Dorsolateral prefrontal cortex (tissue), 122 donors: ENCODE measurements at places on chromosomes 1 and 21.

DNA sequence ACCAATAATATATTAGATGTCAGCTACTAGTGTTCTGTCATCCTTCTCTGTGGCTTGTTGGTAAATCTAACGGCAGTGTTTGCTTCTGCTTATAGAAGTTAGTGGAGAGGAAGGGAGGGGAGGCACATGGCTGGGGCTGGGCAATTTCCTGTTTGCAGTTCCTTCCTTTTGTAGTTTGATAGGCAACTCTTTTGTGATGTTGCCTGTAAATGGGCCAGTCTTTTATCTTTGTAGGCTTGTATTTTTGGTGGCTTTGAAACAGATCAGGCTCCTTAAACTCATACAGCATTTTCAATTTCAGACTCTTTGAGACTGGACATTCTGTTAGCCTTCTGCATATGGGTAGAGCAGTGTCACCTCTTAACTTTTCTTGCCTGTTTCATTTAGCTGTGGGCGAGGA lies 48.1 kb downstream of the CDC14A start:
- DNase-seq: no peak

DNA sequence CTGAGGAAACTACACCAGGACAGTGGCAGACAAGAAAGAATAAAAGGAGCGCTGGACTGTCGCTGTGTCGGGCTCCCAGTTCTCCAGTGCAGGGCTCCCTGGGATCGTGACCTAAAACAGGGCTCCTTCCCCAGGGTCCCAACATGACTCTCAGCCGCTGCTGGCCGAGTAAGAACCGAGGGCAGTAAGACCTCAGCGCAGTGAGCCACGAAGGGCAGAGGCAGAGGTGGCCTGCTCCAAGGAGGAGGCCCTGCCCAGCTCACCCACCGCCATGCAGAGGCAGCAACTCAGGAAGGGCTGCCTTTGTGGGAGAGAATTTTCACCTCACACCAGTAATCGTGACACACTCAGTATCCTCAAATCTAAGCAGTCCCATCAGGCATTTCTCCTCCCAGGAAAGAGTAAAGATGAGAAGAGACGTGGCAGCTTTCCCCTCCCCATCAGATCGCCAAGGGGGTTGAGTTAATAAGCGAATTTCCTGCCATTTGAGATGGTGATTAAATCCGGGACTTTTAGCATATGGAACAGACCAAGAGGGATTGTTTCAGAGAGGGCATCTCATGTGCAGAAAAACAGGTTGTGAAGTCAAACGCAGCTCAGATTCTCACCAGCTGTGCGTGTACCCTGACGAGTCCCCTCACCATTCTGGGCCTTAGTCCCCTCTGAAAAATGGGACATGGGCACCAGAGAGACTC lies 19.8 kb upstream of the ARTN start:
- DNase-seq: no peak

DNA sequence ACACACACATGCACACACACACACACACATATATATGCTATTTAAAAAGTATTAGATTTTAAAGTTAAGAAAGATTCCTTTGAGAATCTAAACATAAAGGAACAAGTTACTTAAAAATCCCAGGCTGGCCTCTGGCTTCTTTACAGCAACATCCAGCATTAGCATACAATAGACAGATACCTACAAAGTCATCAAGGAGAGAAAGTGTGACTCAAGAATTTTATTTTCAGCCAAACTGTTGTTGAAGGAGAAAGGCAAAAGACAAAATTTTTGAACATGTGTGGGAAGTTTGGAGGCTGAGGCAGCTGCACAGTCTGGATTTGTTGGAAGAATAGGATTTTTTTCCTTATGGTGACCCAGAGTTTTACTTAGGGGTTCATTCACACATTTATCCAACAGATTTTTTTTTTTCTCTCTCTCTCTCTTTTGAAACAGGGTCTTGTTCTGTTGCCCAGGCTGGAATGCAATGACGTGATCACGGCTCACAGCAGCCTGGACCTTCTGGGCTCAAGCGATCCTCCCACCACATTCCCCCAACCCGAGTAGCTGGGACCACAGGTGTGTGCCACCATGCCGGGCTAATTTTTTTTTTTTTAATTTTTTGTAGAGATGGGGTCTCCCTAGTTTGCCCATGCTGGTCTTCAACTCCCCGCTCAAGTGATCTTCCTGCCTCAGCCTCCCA lies 24.0 kb upstream of the SPOCD1 start:
- no peak for DNase-seq

DNA sequence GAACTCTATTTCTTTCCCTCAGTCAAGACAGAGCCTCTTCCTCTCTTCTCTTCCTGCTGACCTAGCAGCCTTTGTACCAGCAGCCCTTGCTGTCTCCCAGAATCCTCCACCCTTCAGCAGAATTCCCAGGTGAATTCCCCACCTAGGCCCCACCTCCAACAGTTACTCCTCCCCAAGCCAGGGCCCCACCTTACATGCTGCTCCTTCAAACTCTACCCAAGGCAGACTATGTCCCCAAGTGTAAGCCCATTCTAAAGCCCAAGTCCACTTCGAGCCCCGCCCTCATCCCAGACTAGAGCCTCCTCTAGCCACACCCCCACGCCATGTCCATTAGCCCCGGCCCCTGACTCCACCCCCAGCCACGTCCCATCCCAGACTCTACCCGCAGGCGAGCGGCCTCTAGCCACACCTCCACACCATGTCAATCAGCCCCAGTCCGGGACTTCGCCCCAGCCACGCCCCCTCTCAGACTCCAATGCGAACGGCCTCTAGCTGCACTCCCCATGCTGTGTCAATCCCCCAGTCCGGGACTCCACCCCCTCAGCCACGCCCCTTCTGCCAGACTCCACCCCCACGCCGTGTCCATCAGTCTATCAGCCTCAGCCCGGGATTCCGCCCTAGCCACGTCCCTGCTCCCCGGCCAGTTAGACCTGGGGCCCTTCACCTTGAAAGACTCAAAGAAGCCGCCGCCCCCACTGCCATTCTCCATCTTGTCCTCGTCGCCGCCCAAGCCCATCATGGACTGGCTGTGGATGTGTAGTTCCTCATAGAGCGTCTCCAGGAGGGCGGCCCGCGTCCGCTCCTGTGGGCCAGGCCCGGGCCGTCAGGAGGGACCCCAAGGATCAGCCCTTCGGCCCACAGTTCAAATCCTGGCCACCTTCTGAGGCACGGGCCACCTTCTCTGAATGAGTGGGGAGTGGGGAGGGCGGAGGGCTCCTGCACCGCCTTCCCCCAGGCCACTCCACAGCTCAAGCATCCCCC lies 61.3 kb downstream of the RAP1GAP start:
- DNase-seq: no peak

DNA sequence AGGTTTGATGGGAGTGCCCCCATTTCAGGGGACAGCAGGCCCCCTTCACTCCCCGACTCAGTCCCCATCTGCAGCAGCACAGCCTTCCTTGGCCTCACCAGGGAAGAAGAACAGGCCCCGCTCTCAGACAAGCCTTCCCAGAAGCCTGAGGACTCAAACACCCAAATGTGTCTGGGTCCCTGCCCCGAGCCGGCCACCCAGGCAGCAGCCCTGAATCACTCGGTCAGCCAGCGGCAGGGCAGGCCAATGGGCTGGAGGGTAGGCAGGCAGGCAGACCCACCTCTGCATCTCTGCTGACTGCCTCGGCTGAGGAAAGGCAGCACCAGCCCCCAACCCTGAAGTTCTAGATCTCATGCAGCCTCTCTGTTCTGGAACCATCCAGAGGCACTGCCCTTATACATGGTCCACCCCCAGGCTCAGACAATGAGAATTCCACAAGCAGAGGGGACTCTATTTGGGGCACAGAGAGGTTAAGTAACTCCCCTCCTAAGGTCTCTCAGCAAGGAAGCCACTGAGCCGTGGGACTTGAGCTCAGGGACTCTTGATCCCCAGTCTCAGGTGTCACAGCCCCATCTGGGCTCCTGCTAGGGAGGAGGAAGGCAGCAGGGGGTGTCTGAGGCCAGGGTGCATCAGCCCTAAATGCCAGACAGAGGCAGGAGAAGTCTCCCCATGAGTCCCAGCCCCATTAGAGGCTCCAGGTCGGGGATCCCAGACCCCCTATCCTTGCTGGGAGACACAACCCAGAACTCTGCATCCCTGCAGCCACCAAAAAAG lies 33.2 kb upstream of the RUNX3 start:
- no peak for DNase-seq

- DNase-seq: no peak
Observed at GRCh38 chr1:41671116-41671755, 186.8 kb upstream of the EDN2 start.

- DNase-seq: no peak
Observed at GRCh38 chr1:153403421-153404085, 12.7 kb upstream of the S100A8 start.

DNA sequence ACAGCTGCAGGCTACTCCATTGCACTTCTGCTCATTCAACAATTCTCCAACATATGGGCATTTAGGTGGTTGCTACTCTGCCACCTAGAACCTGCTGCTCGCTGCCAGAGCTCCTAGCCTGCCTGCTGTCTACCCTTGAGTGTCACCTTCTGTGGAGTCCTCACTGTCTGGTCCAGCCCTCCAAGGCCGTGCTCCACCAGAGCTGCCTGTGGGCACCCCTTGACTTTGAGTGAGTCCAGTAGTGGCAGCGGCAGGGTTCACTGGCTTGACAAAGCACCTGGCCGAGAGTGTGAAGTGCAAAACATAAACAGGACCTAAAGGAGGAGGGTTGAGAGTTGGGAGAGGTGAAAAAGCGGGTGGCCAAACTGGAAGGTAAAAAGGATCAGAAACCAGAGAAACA lies 120.3 kb upstream of the DNAH14 start:
- no peak for DNase-seq
